ENCODE measurements at places on chromosomes 2 and 18.

- DNase-seq = no peak
Measured at GRCh38 chr18:36088256-36088655, 20.9 kb upstream of the RPRD1A start.

DNA sequence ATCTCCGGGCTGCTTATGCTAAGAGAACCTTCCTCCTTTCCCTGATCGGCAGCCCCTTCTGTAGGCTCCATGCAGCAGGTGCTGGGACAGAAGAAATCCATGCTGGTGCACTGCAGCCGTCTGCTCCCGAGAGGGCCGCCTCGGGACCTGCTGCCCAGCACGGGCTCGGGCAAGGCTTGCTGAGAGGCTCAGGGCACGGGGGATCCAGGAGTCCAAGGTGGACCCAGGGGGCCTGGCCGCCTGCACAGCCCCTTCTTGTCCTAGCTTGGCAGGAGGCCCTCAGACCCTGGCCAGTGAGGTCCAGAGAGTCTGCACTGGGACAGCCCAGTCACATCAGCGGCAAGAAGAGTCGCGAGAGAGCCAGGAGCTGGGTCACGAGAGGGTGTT is 13.3 kb upstream of the DUSP2 start:
- no peak for DNase-seq

DNA sequence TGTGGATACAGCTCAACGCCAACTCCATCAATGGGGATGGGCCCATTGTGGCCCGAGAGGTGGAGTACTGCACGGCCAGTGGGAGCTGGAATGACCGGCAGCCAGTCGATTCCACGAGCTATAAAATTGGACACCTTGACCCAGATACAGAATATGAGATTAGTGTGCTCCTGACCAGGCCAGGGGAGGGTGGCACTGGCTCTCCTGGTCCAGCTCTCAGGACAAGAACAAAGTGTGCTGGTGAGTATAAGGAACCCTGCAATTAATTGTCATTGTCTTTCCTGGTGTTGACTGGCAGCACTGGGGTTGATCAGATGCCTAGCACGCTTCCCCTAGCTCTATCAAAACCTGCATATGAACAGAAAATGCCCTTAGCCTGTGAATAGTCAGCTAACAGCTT is 388.1 kb downstream of the PTPRM start:
- no peak for DNase-seq

DNA sequence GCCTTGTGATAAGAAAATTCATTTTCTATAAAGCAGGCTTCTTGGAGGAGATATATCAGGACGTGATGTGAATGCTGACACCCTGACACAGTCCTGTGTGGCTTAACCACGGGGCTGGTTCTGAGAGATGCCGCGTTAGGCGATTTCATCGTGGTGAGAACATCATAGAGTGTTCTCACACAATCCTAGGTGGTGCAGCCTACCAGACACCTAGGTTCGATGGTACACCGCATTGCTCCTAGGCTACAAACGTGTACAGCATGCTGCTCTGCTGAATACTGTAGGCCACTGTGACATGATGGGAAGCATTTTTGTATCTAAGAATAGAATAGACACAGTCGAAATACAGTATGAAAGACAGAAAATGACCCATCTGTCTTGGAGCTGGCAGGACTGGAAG is 82.5 kb downstream of the TNFRSF11A start:
- DNase-seq = no peak

- DNase-seq = no peak
Measured at GRCh38 chr2:151855111-151855510, 26.9 kb upstream of the ARL5A start.

DNA sequence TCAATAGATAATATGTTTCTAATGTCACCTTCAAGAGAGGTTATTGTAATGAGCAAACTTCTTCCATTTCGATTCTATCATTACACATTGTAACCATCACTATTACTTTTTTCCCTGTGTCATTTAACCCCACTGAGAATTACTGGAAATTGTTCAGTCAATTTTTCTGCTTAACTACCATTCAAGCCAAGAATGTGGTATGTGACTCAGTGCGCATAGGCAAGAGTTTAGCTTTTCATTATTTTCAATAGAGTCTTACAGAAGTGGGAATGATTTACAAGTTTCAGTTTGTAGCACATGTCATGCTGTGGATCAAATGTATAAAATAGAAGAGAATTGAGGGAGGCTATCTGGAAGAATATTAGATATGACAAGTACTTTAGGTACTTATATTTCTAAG is 34.3 kb upstream of the PIEZO2 start:
- DNase-seq = no peak

DNA sequence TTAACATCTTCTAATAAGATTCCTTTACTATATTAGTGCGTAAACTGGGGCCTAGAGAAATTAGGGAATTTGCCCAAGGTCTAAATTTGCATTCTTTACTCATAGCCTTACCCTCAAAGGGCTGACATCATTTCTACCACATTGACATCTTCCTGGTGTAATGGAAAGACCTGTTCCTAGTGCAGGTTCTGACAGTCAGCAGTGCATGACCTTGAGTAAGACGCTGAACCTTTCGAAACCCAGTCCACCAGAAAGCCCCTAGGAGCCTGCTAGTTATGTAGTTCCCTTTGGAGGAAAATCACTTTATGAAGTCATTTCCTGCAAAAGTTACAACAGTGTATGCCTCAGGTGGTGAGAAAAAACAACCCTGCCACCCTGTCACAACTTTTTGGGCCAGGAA is 388.3 kb downstream of the TNS1 start:
- DNase-seq = no peak

DNA sequence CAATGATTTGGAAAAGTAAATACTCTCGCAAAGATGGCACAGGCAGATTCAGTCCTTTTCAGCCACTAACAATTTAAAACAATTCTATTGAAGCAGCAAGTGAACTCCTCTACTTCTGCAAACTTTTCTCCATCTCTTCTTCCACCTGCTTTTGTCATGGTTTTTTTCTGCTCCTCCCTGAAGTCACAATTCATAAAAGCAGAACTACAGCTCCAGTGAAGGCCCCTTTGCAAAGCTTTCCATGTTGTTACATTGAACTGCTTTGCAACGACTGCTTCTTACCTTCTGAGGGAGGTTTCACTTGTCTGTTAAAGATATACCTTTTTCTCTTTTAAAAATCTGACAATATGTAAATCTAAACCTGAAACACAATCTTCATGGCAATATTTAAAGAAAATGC is 3.7 kb upstream of the SERTAD2 start:
- DNase-seq = no peak

DNA sequence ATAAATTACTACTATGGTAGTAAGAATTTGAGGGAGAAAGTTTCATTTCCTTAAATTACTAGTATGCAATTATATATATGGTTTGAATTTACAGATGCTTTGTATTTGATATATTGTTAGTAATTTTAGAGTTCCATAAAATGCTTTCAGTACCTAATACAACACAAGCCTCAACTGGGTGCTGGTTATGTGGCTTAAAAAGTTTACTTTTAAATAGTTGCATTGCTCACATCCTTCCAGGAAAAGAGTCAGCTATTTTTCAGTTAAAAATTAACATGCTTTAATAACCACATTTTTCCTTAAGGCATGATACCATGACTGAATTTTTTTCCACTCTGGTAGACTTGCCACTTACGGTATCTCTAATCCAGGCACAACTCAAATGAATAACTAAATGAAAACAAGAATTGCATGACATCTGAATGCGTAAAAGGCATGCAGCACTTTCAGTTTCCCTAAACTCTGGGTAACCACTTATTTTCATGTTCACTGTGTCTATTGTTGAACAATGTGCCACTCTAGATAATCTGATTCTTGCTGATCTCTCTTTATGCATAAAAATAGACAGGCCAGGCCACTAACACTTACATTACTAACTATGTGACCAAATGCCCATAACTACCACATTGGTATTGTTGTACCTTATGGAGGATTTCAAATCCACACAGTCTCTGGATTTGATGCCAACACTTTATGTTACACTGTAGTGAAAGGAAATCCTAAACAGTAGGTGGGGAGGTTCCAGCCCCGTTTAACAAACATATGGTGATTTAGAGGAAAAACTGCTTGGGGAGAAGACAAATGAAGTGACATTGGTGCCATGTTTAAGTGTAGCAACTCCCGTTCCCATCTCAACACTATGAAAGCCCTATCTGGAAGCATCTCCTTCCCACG is 35.5 kb upstream of the SLC35F5 start:
- DNase-seq = no peak

DNA sequence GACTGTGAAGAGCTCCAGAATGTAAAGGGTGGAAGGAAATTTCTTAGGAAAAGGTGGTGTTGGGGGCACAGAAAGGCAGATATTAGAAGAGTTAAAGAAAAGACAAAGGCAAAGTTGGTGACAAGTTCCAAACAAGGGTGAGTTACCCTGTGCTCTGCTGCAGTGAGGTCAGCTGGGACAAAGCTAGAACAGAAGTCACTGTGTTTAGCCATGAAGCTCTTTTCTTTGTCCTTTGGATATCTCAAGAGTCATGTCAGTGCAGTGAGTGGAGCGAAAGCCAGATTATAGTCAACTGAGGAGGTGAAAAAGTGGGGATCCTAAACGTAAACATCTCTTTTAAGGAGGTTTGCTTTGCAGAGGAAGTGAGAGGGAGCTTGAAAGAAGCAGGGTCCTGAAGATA is 187.8 kb upstream of the ALPP start:
- no peak for DNase-seq

GRCh38 chr18:57085371-57085770 is 61.5 kb upstream of the BOD1L2 start:
- no peak for DNase-seq

- DNase-seq = no peak
Measured at GRCh38 chr2:164826293-164827243, 15.1 kb downstream of the COBLL1 start.

DNA sequence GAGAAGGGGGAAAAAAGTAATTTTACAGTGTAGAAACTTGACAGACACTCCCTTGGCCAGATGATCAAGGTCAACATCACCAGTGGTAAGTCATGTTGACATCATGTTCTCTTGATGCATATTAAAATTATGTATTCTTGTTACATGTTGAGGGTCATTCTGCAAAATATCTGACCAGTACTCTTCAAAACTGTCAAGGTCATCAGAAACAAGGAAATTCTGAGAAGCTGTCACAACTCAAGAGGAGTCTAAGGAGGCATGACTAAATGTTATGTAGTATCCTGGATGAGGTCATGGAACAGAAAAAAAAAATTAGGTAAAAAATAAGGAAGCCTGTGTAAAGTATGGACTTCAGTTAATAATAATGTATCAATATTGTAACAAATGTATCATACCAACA is 6.3 kb downstream of the SGPP2 start:
- DNase-seq = no peak

DNA sequence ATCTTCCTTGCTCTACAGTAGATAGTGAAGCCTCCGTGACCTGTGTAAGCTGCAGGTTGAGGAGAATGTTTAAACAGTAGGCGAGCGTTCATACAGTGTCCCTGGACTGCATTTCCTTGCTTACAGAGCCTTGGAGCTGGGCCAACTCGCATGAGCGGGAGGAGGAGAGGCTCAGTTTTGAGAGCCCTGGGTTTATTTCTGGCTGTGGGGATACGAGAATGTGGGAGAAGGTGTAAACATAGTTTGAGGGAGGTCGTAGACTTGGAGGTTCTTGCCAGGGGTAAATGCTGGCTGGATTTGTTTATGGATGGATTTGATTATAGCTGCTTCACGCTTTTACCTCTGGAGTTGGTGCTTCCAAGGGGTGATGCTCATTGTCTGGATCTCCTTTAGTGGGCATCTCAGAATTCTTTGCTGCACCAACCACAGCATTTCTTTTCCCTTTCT is 20.8 kb downstream of the CRIM1 start:
- DNase-seq = no peak

GRCh38 chr2:24881623-24882022 is 38.4 kb downstream of the ADCY3 start:
- no peak for DNase-seq

DNA sequence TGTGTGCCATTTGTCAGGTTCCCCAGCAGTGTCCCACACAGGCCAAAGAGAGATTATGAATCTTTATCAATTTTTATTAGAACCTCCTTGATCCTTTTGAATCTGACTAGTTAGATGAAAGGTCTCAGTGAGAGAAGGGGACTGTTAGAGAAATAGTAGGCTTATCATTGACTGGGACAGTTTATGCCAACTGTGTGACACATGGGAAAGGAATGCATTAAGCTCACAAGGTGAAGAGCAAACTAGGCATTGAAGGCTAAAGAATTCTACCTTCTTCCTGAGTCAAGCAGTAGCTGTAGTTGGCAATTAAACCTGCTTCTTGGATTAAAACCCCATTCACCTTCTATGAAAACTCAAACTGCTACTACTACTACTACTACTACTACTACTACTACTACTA is 389.6 kb upstream of the CDH19 start:
- DNase-seq = no peak

- DNase-seq = no peak
Measured at GRCh38 chr18:48803951-48804855, 146.6 kb downstream of the SMAD7 start.

- DNase-seq = no peak
Measured at GRCh38 chr2:236157366-236157765, 10.8 kb downstream of the GBX2 start.

GRCh38 chr2:157509744-157510143 is 65.9 kb upstream of the CYTIP start:
- no peak for DNase-seq

DNA sequence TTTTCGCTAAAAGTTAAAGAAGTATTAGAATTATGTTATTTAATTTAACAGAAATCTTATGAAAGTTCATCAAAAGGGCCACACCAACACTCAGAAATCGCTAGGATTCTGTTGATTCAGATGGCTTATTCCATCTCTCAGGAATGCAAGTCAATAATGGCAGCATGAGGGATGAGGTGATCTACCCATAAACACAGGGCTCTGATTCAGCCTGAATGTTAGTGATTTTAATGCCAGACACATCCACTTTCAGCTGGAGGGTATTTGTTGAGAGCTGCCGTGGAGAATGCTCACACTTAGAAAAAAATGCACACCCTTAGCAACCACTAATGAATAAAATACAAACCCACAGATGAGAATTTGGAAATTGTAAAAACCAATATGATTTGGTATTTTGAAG is 173.3 kb upstream of the ERBB4 start:
- no peak for DNase-seq

DNA sequence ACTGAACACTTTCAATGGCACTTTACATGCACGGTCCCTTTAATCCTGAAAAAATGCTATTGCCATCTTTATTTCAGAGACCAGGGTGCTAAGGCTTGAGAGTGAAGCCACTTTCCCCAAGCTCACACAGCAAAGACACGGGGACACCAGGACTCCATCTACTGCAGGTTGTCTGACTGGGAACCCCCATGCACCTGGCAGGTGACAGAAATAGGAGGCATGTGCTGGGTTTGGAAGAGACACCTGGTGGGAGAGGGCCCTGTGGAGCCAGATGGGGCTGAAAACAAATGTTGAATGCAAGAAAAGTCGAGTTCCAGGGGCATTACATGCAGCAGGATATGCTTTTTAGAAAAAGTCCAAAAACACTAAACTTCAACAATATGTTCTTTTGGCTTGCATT is 5.2 kb upstream of the EHD3 start:
- DNase-seq = no peak

- DNase-seq = no peak
Measured at GRCh38 chr2:45862843-45863242, 211.4 kb downstream of the PRKCE start.

Data from stimulated activated CD4-positive, alpha-beta T cell treated with anti-CD3 and anti-CD28 coated beads, TNF-alpha, amount 100 ng/mL, for 48 hours (primary cell).